ENCODE measurements at places on chromosomes 12 and 14.
A peak's percentile ranks its signal among the peaks of the same experiment; 100 is the strongest.

- no peak for DNase-seq
These were observed 1409.5 kb downstream of the AACS start for GRCh38 chr12:126474703-126475102.

DNA sequence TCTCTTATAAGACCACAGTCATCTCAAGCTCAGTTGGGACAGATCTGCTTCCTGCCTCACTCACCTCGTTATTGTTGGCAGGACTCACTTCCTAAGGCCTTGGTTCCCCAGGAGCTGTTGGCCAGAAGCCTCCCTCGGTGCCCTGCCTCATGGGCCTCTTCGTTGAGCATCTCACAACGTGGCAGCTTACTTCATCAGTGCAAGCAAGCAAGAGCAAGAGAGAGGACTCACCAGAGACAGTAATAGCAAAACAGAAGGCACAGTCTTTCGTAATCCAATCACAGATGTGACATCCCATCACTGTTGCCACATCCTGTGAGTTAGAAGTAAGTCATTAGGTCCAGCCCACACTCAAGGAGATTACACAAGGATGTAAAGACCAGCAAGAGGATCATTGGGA is 5.1 kb upstream of the NUMB start:
- DNase-seq: peak; percentile 73

- no peak for DNase-seq
These were observed 196.4 kb upstream of the PARP11 start for GRCh38 chr12:4069670-4070010.

GRCh38 chr14:50397390-50398188 is 908 bp upstream of the CDKL1 start:
- peak; percentile 37 for DNase-seq

DNA sequence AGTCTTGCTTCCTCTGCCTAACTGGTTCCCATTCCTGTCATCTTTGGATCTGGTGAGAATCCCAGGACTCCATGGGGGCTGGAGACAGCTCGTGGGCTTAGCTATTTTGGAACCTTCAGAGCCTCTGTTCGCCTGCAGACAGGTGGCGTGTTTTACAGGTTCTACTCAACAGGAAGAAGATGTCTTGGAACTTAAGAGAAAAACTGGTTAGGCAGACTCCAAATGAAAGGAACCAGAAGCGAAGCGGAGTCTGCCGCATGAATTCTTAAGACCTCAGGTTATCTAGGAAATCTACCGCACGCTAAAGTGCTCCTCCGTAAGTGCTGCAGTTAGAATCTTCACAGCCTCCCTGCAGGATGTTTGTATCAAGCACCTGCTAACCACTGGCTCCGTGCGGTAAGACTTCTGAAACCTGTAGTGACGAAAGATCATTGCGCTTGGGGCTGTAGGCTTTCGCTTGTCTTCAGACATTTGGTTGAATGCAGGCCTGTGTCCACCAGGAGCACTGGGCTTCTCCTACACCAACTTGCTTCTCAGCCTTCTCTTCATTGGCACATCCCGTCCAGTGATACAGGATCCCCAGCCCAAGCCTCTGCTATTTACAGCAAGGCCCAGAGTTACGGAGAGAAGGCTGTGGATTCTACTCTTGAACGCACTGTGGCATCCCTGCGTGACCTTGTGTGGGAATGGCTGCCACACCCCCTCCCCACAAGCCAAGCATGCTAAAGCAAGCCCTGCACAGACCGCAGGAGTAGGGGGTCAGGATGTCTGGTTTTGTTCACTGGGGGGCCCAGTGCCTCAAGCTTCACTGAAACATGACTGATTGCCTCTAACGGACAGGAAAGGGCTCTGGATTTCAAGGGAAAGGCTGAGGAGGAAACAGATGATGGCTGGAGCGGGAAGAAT is 35.0 kb downstream of the ACADS start:
- no peak for DNase-seq

DNA sequence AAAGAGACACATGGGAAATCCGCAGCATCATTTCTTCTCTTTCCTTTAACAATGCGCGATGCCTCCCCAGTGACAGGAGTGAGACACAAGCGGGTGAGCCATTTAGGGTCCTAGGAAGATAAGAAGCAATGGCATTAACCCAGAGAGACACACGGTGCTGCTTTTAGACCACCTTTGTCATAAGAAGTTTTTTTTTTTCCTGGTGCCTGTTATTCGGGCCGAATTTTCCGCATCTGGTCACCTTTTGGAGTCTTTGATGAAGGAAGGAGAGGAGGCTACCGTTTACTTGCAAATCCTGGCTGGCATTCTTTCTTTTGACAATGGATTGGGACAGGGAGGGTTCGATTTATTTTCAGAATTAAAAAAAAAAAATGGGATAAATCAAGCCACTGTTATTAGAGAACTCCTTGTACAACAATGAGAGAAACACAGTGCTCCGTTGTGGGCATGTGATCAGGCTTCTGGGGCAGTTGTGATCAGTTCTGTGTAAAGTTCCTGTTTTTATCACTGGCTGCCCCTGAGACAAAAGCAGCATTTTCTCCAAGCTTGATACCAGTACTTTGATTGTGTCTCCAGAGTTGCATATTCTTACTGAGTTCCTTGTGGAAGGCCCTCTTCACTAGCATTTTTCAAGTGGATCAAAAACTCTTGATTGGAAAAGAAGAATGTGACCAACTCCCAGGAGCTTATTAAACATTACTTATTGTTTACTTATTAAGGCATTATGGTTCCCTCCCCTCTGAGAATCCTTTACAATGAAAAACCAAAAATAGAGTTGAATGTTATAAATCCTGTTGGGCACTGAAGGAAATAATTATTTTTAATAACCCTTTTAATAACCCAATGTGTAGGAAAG is 1.1 kb downstream of the DIP2B start:
- no peak for DNase-seq

Data from tibial artery (tissue), 4 donors.